Smooth muscle cell of trachea (primary cell): ENCODE measurements at places on chromosomes 2 and 18. TPM values are rescaled to one million over a fixed set of nuclear protein-coding genes. Genes with fewer than 3 reads are reported as not detected.

Gene ALK
- total RNA-seq: under 0.01 and 0.17 TPM in 2 replicates

Gene GTF2A1L
- total RNA-seq: 0.66 and 0.87 TPM in 2 replicates

Gene ZNF521
- total RNA-seq: 42.6 and 45.5 TPM in 2 replicates

Gene CYBRD1
- total RNA-seq: 234 and 497 TPM in 2 replicates

Gene PRKRA
- 48.4 and 52.1 TPM in 2 replicates for total RNA-seq

Gene PAX3
- total RNA-seq: not detected in 2 replicates

Gene PELI1
- 4.9 and 6.6 TPM in 2 replicates for total RNA-seq

Gene ONECUT2
- total RNA-seq: under 0.01 TPM in 2 replicates

Gene MRPL53
- total RNA-seq: 47.3 and 48.0 TPM in 2 replicates

Gene LIPG
- 0.58 and 0.83 TPM in 2 replicates for total RNA-seq

Gene CFLAR
- total RNA-seq: 74.6 and 107 TPM in 2 replicates

Gene ASB18
- not detected in 2 replicates for total RNA-seq

Gene ITGB6
- total RNA-seq: under 0.01 and 0.15 TPM in 2 replicates

Gene ALPI
- not detected in 2 replicates for total RNA-seq

Gene ROCK1
- total RNA-seq: 33.7 and 45.7 TPM in 2 replicates

Gene MYO7B
- under 0.01 TPM in 1 of 2 replicates, not detected in the other for total RNA-seq

Gene HTR2B
- 9.8 and 15.3 TPM in 2 replicates for total RNA-seq

Gene TGFA
- 0.73 TPM in 1 of 2 replicates, not detected in the other for total RNA-seq

Gene SERPINB3
- not detected in 2 replicates for total RNA-seq

Gene EFEMP1
- total RNA-seq: 421 and 627 TPM in 2 replicates

Gene AMER3
- total RNA-seq: under 0.01 TPM in 1 of 2 replicates, not detected in the other

Gene CFAP210
- total RNA-seq: not detected in 2 replicates

Gene GPR39
- 1.3 and 3.3 TPM in 2 replicates for total RNA-seq

Gene CHN1
- 47.6 and 59.2 TPM in 2 replicates for total RNA-seq

Gene EIF2AK3
- 26.0 and 27.5 TPM in 2 replicates for total RNA-seq

Gene KCNE4
- 13.4 and 21.2 TPM in 2 replicates for total RNA-seq

Gene ARPC2
- 224 and 365 TPM in 2 replicates for total RNA-seq

Gene NEU4
- under 0.01 TPM in 1 of 2 replicates, not detected in the other for total RNA-seq

Gene TRMT61B
- total RNA-seq: 11.1 and 13.2 TPM in 2 replicates

Gene SYT4
- not detected in 2 replicates for total RNA-seq

Gene BMPR2
- total RNA-seq: 18.5 and 24.1 TPM in 2 replicates

Gene HPCAL1
- 16.6 and 42.5 TPM in 2 replicates for total RNA-seq

Gene M1AP
- not detected in 2 replicates for total RNA-seq

Gene UPP2
- total RNA-seq: under 0.01 TPM in 1 of 2 replicates, not detected in the other

Gene TEX44
- total RNA-seq: not detected in 2 replicates

Gene SOCS6
- 31.0 and 37.9 TPM in 2 replicates for total RNA-seq

Gene EPB41L3
- total RNA-seq: 56.6 and 74.3 TPM in 2 replicates

Gene ITGA4
- 81.6 and 92.3 TPM in 2 replicates for total RNA-seq

Gene ABCG8
- total RNA-seq: not detected in 2 replicates

Gene UGT1A8
- not detected in 2 replicates for total RNA-seq

Gene TEKT4
- total RNA-seq: not detected in 2 replicates

Gene SEPTIN10
- 79.4 and 143 TPM in 2 replicates for total RNA-seq

Gene ARHGAP28
- 13.4 and 21.5 TPM in 2 replicates for total RNA-seq

Gene PLCD4
- 9.1 and 11.8 TPM in 2 replicates for total RNA-seq

Gene NT5DC4
- not detected in 2 replicates for total RNA-seq

Gene DNER
- 0.44 and 0.83 TPM in 2 replicates for total RNA-seq

Gene SERPINB10
- not detected in 2 replicates for total RNA-seq

Gene SP140L
- total RNA-seq: 8.4 and 9.6 TPM in 2 replicates

Gene TMEM18
- 8.9 and 32.7 TPM in 2 replicates for total RNA-seq

Gene FAM161A
- total RNA-seq: 1.3 and 2.8 TPM in 2 replicates

Gene CDH2
- total RNA-seq: 6.3 and 6.8 TPM in 2 replicates

Gene UGT1A6
- not detected in 2 replicates for total RNA-seq
